Activated naive CD4-positive, alpha-beta T cell treated with anti-CD3 and anti-CD28 coated beads for 36 hours (primary cell): ENCODE measurements at places on chromosomes 1 and 21.

DNA sequence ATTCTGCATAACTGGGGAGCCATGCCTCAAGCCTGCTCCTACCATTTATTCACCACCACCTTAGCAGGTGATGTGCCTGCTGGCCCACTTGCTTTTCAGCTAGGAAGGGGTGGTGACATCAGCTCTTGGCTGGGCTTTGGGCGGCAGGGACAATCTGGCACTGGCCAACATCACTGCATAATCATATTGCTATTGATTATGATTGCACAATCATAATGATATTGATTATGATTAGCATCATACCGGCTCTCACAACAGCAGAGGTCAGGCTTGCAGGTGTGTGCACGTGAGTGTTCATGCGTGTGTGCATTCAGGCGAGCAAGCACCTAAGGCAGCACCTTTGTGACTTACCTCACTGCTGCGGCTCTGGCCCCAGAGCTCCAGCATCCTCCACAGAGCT lies 273.8 kb downstream of the AJAP1 start:
- DNase-seq = no peak

GRCh38 chr1:168801032-168801745 lies 72.2 kb upstream of the DPT start:
- DNase-seq = no peak

DNA sequence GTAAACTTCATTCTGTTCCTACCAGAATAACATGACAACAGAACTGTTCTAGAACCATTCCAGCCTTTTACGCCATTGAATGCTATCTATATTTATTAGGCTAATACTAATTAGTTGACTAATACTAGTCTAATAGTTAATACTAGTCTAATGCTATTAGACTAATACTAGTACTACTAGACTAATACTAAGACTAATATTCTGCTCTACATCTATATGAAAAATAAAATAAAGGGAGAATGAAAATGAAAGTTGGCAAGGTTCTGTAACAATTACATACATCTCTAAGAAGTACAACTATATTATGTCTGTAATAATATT lies 40.9 kb upstream of the LRRC8B start:
- no peak for DNase-seq

- no peak for DNase-seq
These were observed 15.7 kb downstream of the FTCD start for GRCh38 chr21:46139686-46140085.

- DNase-seq = peak; percentile 95
These were observed 197.9 kb downstream of the DYRK1A start for GRCh38 chr21:37564341-37564923.

DNA sequence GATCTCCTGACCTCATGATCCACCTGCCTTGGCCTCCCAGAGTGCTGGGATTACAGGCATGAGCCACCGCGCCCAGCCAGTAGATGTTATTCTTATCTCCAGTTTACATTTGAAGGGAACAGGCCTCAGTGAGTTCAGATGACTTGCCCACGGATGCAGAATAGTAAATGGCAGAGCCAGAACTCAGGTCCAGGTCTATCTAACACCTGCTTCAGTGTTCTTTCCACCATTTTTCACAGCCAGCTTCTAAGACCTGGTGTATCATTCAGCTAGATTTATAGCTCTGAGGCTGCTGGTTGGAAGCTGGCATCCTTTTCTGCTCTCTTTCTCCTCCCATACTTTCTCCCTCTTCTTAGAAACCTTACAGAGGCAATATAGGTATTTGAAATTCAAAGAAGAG lies 10.8 kb downstream of the FABP3 start:
- DNase-seq = no peak

DNA sequence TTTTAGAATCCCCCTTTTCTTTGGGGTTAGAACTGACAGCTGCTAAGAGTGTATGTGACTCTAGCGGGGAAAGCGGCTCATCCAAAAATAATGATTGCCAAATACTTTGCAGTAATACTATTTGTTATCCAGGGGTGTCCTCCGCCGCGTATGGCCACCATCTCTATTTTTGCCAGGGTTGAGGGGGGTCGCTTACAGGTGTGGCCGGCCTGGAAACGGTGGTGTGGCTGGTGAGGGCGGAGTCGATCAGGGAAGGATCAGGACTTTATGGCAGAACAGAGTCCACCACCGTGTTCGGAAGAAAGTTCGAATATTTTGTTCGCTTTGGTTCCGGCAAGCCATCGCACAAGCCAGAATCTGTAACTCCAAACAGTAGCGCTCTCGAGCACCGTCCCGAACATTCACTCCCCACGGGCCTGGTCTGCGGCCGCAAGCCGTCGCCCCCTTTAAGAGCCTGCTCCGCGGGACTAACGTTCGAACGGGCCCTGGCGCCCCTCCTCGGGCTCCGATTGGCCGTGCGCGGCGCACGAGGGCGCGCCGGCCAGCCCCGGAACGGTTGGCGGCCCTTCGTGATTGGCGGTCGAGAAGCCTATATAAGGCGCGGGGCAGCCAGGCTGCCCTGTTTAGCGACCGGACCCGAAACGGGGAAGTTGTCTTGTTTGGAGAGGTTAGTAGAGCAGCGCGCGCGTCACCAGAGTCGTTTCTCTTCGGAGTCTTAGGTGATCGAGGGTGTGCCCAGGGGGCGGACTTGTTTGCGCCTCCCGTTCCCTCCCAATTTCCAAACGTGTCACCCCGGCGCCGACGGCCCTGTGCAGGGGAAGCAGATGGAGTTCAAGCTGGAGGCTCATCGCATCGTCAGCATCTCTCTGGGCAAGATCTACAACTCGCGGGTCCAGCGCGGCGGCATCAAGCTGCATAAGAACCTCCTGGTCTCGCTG lies at the start of gene IER5:
TSS of gene IER5 (plus strand) at position 622 of the 938 bp plus-strand sequence. CDS start at position 825, 203 bp downstream.
- DNase-seq = peak; percentile 96

GRCh38 chr1:2988256-2988655 lies 33.0 kb upstream of the ACTRT2 start:
- no peak for DNase-seq

- DNase-seq = no peak
These were observed 339 bp upstream of the PIK3CD start for GRCh38 chr1:9651220-9651564.

- DNase-seq = no peak
These were observed 50.9 kb upstream of the PALMD start for GRCh38 chr1:99595041-99595440.

GRCh38 chr1:226649780-226650179 lies 89.3 kb downstream of the ITPKB start:
- peak; percentile 67 for DNase-seq

DNA sequence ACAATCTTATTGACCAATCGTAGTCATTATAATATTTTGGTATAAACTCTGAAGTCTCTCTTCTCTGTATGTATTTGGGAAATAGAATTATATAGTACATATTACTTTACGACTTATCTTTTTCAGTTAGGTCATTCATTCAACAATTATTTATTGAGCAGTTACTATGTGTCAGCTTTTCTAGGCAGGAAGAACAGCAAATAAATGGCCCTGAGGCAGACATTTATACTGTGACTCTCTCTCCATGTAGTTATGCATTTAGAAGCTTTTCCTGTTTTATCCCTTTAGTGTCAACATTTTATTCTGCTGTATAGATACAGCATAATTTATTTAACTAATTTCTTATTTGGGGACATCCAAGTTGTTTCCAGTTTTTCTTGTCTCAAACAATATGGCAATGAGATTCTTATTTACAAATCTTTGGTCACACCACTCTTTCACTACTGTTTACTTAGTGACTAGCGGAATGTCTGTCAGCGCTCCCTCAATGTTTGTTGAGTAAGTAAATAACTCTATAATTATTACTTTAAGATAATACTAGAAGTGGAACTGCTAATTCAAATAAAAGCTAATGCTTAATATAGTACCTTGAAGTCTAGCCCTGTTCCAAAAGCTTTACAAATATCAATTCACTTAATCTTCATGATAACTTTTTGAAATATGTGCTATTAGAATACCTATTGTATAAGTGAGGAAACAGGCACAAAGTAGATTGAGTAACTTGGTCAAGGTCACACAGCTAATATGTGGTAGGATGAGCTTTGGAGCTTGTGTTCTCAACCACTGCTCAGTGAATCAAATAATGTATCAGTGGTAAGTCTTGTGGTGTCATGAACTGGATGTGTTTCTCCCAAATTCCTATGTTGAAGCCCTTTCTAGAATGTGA lies 465.6 kb downstream of the SIPA1L2 start:
- DNase-seq = no peak

- DNase-seq = no peak
These were observed 122.9 kb downstream of the UBR4 start for GRCh38 chr1:19087017-19087736.

- DNase-seq = no peak
These were observed 203.3 kb upstream of the IVNS1ABP start for GRCh38 chr1:185520188-185520920.

DNA sequence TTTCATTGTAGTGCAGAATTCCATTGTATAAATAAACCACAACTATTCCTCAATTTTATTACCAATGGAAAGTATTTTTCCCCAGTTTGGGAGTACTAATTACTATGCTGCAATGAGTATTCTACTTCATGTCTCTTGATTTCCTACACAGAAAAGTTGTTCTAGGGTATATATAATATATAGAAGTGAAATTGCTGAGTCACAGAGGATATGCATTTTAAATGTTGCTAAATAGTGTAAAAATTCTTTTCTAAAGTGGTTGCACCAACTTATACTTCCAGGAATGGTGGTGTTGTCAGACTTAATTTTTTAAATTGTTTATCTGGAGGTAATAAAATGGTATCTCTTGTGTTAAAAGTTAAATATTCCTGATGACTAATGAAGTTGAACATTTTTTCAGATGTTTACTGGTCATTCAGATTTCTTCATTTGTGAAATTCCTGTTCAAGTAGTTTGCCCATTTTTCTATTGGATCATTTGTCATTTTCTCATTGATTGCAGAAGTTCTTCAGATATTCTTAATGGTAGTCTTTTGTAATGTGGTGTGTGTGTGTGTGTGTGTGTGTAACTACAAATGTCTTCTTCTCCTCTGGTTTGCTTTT lies 19.1 kb upstream of the MYOG start:
- DNase-seq = no peak

DNA sequence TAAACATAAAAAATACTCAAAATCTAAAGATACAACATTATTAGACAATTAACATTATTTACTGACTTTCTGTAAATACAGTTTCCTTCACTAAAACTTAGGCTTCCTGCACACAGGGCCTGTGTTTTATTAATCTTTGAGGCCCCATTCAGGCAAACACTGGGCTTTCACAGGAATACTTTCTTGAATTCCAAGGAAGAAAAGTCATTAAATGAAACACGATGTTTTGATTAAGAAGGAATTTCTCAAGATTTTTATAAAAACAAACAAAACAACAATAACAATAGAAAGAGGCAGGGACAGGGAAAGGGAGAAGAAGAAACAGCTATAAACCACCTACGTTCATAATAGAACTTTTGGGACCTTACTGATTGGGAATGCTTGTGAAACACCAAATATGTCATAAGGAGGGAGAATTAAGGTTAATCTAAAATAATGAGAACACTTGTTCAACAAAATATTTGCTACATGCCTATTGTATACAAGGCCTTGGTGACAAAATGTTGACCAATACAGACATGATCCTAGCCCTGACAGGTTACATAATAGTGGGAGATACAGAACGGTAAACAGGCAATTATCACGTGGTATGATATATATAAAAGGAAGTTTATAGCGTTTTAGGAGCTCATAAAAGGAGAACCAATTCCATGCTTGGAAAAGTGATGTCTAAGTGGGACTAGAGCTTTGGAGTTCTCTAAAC lies 3.6 kb downstream of the DDAH1 start:
- no peak for DNase-seq

DNA sequence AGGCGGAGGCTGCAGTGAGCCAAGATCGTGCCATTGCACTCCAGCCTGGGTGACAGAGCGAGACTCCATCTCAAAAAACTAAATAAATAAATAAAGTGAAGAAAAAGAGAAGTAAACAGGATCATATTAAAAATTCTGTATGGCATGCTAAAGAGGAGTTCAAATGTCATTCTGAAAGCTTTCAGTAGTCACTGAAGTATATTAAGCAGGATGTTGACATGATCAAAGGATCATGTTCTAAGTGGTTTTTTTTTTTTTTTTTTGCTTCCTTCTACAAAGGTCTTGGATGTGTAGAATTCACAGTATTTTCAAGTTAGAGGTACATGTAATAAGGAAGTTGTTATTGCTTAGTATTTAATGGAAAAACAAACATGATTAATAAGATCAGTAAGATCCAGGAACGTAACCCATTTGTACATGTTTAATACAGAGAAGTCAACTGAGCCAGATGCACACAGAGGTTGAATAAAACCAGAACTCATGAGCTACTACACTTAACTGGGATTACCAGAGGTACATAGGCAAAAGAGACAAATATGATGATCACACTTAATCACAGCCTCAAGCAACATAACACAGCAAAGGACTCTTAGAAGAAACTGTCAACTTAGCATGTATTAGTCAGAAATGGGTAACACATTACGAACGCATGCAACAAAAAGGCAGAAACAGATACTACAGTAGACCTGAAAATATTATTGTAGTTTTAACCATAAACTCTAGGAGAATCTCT lies 12.2 kb downstream of the CDC42BPA start:
- DNase-seq = no peak

GRCh38 chr1:17089506-17089905 lies 29.7 kb downstream of the PADI2 start:
- DNase-seq = no peak
